ENCODE measurements at places on chromosomes 3 and 15.

DNA sequence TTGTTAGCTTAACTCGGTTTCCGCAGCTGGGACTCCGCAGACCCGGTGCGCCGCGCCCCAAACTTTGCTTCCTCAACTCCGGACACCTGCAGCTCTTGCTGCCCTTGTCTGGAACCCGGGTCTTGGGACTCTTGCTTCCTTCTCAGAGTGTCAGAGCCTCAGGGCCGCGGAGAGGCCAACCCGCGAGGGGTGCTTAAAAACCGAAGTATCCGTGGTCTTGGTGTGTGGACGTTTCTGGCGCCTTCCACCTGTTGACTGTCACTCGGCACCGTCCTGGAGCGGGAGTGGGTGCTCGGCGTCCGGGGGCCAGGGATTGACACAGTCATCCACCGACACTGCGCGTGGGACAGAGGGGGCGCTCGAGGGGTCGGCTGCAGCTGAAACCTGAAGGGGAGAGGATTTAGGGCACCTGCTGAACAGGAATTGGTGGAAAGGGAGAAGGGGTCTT lies 386 bp downstream of the SQOR start:
- no peak for DNase-seq

DNA sequence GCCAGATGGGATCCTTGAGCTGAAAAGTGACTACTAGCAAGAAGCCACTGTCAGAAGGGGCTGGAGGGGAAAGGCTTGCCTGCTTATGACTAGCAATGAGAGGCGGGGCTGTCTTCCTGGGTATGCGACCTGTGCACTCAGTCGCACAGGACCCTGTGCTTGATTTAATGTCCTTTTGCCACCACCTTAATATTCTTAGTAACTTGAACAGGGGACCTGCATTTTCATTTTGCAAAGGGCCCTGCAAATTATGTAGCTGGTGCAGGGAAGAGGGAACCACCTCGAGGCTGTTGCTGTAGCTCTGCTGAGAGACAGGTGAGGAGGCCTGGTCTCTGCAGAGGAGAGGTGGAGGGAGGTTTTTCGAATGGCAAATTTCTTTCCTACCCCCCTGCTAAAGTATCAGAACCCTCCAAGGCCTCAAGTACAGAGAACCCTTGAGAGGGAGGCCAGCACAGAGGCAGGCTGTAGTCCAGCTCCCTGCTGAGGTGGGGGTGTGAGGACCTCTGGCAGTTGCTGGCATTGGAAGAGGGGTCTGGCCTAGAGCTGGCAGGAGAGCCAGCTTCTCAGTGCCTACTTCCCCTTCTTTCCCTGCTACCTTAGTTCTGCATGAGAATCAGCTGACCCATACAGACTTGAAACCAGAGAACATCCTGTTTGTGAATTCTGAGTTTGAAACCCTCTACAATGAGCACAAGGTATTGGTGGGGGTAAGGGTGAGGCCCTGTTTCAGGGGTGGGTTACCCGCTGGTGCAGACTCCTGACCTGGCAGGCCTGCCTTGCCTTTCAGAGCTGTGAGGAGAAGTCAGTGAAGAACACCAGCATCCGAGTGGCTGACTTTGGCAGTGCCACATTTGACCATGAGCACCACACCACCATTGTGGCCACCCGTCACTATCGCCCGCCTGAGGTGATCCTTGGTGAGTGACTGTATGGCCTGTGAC lies 11.4 kb downstream of the CLK3 start:
- no peak for DNase-seq

GRCh38 chr3:112351823-112352222 lies 18.9 kb downstream of the CD200 start:
- DNase-seq, result no peak

- no peak for DNase-seq
Observed at GRCh38 chr15:60835974-60836373, 357.0 kb upstream of the ICE2 start.

DNA sequence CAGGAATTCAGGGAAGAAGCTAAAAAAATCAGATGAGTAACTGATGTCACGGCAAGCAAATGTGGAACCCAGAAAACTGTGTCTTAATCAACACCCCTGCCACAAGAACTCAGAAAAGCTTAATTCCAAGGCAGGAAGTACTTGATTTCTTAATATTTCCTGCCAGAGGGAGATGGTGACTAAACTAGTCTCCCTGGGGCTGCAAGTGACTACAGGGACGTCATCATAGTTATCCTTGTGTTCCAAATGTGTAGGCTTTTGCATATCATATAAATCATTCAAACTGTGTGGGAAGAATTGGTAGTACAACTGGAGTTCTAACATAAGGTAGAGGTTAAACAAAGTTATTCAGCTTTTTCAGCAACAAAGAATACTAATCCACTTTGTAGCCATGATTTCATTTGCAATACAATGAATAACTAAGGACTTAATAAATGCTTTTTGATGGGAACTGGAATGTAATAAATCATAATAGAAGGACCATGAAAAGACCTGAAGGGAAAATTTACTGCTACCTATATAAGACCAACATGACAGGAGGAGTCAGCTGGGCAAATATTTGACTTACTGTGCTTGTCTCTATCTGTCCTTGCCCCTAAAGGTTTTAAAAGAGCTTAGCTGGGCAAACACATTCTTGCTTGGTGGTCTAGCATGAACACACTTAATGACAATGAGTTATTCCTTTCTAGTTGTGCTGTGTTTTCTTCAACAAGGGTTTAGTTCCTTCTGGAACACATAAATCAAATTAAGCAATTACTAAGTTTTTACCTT lies 76.0 kb upstream of the NECTIN3 start:
- no peak for DNase-seq

GRCh38 chr3:45606991-45607712 lies 12.6 kb downstream of the LIMD1 start:
- DNase-seq, result no peak

All from forelimb muscle (tissue), 1 donor.